ENCODE measurements at places on chromosomes 1 and 21. TPM values are rescaled to one million over a fixed set of nuclear protein-coding genes. Genes with fewer than 3 reads are reported as not detected.

GRCh38 chr1:245054507-245055270, 100.1 kb upstream of the KIF26B start:
- DNase-seq = no peak

DNA sequence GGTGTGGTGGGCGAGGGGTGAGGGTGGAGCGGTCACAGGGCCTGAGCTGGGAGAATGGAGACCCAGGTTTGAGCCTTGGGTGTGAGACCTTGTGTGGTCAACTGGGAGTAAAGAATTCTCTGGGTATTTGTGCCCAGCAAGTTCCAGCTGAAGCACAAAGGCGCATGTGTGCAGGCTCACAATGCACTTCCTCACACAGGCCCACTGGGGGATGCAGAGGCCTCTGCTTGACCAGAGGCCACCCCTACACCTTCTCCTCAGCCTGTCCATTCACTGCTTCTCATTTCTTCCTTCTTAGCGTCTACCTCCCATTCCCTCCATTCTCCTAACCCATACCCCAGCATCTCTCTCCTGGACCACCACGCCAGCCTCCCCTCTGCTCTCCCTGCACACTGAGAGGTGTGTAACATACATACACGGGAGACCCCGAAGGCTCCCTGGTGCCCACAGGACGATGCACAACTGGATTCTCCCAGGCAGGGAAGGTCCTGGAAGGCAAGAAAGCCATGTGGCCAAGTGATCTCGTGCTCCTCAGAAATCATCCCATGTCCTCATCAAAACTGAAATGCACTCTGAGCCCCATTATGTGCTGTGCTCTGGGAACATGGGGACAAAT, 12.3 kb upstream of the TTC39A start:
- no peak for DNase-seq

The TNFRSF4 gene
- total RNA-seq = 0.80 TPM

The FNDC5 gene
- total RNA-seq = 5.5 TPM

- DNase-seq = no peak
Observed at GRCh38 chr1:110471131-110471530, 20.2 kb downstream of the PROK1 start.

The COL16A1 gene
- total RNA-seq = 5.3 TPM

GRCh38 chr1:234149217-234149616, 224.0 kb upstream of the COA6 start:
- no peak for DNase-seq

- no peak for DNase-seq
Observed at GRCh38 chr1:42936309-42937078, 22.2 kb downstream of the SLC2A1 start.

DNA sequence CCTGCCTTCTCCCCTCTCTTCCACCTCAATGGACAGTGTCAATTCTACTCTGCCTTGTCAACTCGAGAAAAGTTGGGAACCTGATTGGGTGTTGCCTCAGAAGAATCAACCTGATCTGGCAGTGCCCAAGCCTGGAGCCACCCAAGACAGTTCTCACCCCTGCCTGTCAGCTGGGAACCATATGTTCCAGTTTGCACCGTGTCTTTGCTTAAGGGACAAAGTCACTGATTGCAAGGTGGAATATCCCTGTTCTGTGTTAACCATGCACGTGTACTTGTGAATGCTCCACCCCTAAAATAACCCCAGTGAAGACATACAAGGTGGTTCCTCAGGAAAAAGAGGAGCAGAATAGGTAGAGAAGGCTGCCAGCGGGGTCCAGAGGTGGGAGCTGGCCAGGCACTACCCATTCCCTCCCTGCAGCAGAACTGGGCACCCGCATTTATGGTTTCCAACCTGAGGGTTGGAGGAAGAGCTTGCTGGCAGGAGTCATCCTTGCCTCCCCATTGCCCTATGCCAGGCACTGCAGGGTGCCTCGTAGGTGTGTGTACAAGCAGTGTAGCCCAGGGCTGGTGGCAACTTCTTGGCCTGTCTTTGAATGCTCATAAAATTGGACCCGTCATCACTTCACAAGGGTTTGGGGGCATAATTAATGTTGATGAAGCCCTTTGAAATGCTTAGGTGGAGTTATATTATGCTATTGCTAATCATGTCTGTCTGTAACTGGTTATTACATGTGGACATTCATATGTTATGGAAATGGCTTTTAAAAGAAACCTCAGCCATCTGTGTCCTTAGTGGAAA, 11.3 kb downstream of the NIPAL3 start:
- no peak for DNase-seq

The HCN3 gene
- total RNA-seq = 7.3 TPM

- DNase-seq = no peak
Observed at GRCh38 chr1:21663248-21663950, 5.8 kb downstream of the RAP1GAP start.

The CTSE gene
- total RNA-seq = not detected

GRCh38 chr21:32437729-32438128, 25.2 kb downstream of the EVA1C start:
- peak; percentile 30 for DNase-seq

DNA sequence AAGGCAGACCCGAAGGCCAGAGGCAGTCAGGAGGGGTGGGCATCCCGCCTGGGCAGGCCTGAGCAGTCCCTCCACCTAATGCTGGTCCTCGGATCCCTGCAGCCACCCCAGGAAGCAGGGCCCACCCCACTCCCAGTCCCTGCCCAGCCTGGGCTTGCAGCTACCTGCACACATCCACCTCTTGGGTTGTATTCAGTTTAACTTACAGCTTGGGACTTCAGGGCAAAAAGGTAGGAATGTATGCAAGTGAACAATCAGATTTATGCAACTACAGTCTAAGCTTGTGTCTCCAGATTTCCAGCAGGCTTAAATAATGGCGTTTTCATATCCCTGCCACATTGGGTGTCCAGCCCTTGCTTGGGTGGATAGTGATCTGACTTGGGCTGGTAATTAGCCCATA, 17.4 kb downstream of the LDLRAP1 start:
- DNase-seq = no peak

The OR2L8 gene
- not detected for total RNA-seq

DNA sequence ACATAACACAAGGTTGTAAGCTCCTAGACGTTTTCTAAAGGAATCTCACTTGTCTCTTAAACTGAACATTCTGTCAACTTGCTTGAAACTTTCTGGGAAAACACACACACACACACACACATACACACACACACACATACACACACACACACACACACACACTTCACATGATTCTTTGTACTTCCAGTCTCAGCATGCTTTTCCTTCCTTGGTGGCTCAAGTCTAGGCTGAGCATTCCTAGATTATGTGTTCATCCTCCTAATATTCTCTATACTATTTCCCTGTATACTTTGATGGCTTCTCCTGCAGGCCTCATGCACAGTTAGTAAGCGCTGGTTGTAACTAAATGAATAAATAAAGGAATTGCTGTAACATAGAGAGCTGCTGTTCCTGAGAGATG, 372.1 kb downstream of the PTPRC start:
- DNase-seq = no peak

- DNase-seq = no peak
Observed at GRCh38 chr1:233289676-233290075, 5.8 kb downstream of the PCNX2 start.

GRCh38 chr1:29125788-29126187, 2.1 kb upstream of the TMEM200B start:
- no peak for DNase-seq

The CD1E gene
- total RNA-seq = not detected

The GJA4 gene
- 347 TPM for total RNA-seq

The CD48 gene
- not detected for total RNA-seq

- no peak for DNase-seq
Observed at GRCh38 chr1:242412921-242413320, 111.6 kb downstream of the PLD5 start.

The KCND3 gene
- total RNA-seq = 0.15 TPM

DNA sequence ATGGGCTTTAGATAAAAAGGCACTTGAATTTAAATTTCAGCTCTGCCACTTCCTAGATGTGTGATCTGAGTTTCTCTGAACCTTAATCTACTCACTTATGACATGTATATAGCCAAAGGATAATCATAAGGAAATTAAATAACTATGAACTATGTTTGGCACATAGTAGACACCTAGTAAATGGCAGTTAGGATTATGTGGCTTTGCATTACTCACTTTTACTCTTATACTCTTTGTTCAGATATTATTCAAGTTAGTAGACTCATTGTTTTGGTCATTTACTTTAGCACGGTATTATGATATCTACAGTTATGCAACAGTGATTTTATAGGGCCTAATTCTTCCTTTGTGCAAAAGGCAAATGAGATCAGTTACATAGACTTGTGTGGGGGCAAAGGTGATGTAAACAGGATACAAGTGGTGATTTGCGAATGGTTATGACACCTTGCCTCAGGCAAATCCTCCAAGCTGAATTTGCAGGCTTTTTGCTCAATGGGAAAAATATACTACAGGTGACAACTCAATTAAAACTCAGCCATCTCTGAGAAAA, 297.2 kb upstream of the PBX1 start:
- DNase-seq = no peak

The ANKRD35 gene
- total RNA-seq = not detected

GRCh38 chr1:84736445-84736844, 46.2 kb upstream of the SSX2IP start:
- DNase-seq = no peak

- DNase-seq = no peak
Observed at GRCh38 chr1:67571406-67571805, 113.6 kb upstream of the GADD45A start.

GRCh38 chr1:75641325-75641724, 30.4 kb upstream of the SLC44A5 start:
- no peak for DNase-seq

The MYOM3 gene
- 0.59 TPM for total RNA-seq

The PLA2G2F gene
- not detected for total RNA-seq

The C1orf141 gene
- not detected for total RNA-seq

- DNase-seq = no peak
Observed at GRCh38 chr1:33219886-33220661, 36.2 kb upstream of the ZNF362 start.

DNA sequence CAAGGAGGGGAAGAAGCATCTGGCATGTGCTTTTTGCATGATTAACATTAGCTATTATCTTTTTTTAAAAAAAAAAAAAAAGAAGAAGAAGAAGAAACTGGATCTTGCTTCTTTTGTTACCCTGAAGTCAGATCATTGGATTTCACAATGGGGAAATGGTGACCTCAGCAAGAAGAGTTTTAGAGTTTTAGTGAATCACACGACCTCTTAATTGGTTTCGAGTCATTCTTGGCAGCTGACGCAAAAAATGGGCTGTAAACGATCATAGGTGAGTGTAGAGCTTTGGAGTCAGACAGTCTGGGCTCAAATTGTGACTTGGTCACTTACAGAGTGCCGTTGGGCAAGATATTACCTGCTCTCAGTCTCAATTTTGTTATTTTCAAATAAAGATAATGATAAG, 33.3 kb upstream of the PGBD5 start:
- no peak for DNase-seq

- no peak for DNase-seq
Observed at GRCh38 chr1:51063121-51063520, 38.9 kb upstream of the C1orf185 start.

DNA sequence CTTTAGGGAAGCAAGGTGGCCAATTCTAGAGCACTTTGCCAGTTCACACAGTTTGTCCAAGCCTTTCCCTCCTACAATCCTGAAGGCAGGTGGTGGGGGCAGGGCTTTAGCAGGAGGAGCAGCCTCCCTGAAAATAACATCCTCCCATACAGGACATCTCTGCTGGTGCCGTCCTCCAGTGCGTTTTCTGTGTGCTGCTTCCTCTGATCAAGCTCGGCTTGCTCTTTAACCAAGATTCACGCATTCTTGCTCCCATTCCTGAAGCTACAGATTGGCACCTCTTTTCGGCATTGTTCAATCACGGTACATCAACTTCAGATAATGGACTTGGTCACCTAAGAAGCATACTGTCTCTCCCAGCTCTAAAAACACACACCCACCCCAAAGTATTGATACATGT, 7.5 kb upstream of the DPT start:
- no peak for DNase-seq

The TRIM67 gene
- total RNA-seq = 0.26 TPM

DNA sequence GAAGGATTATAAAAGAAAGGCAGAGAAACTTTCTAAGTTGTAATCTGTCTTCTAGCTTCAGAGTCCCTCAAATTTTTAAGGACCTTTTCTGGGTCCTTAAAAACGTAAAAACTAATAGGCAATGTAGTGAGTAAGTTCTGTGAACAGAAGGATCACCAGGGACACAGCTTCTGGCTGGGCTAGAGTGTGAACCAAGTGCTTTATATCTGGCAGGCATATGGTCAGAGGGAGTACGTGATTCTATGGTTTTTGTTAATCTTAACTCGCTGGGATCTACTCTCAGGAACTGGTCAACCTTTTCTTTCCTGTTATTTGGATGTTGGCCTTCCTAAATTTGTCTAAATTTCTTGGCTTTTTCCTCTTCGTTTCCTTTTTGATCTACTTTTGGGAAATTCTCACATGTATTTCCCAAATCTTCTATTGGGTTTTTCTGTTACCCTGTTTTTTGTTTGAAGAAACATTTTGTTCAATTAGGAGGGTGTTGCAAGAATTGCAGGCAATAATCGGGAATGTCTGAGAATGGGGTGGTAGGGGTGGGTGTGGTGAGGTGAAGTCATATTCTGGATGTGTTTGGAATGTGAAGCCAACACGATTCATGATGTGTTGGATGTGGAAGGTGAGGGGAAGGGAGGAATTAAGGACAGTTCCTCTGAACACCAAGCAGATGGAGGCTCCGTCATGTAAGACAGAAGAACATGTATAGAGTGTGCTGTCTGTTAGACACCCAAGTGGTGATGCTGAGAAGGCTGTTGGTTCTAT, 193.2 kb downstream of the FMN2 start:
- DNase-seq = no peak

The LAX1 gene
- not detected for total RNA-seq

- no peak for DNase-seq
Observed at GRCh38 chr1:153548722-153549688, at the start of gene S100A3. Gene S100A3, minus strand, starts transcription at chr1:153549258. Its CDS starts 773 bp downstream, at chr1:153548485.

GRCh38 chr1:221165839-221166500, 286.7 kb downstream of the HLX start:
- DNase-seq = no peak

GRCh38 chr1:201792534-201793305, 36.2 kb upstream of the IPO9 start:
- peak; percentile 80 for DNase-seq

The KCNQ4 gene
- total RNA-seq = 1.5 TPM

GRCh38 chr1:81329041-81329440, 471.7 kb upstream of the ADGRL2 start:
- no peak for DNase-seq

DNA sequence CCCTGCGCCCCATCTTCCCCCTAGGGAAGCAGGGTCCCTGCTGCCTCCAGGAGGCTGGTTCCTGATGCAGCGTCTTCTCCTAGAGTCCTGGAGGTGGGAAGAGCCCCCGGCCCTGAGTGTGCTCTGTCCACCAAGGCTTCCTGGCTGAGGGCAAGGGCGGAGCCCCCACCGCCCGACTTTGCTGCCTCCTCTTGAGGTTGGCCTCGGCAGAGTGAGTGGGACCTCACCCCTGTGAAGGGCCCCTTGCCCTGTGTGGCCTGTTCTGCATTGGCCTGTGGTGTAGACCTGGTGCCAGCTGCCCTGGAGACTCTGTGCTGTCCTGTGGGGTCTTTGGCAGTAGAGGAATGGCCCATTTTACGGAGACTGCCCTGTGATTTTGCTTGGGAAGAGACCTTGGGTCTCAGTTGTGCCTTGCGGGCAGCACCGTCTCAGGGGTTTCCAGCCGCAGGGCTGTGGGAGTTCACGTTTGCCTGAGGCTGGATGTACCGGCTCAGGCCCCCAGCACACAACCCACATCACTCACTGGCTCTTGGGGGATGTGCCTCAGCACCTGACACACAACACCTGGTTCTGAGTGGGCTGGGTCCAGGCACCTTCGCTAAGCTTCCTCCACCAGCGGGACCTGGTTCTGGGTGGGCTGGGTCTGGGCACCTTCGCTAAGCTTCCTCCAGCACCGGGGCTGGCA, 73.6 kb downstream of the SKI start:
- no peak for DNase-seq
